ENCODE measurements at places on chromosomes 11 and 22.

GRCh38 chr11:134449713-134450112, 37.7 kb upstream of the B3GAT1 start:
- no peak for DNase-seq

DNA sequence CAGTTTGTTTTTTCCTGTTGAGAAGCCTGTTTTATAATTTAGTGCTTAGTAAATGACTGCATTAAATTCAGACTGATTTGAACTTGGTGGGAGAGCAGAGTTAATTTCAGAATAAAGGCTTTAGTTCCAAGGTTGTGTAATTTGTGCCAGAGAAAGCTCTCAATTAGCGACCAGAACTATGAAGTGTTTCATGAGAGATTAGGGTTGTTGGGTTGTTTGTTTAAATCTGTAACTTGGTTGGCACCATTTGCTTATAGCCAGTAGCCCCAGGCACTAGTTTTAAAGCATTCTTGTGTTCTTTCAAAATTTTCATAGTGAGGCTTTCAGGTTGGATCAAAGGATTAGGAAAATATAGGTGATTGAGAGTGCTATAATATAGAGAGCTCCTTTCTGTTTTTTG, 25.5 kb downstream of the UVRAG start:
- no peak for DNase-seq

DNA sequence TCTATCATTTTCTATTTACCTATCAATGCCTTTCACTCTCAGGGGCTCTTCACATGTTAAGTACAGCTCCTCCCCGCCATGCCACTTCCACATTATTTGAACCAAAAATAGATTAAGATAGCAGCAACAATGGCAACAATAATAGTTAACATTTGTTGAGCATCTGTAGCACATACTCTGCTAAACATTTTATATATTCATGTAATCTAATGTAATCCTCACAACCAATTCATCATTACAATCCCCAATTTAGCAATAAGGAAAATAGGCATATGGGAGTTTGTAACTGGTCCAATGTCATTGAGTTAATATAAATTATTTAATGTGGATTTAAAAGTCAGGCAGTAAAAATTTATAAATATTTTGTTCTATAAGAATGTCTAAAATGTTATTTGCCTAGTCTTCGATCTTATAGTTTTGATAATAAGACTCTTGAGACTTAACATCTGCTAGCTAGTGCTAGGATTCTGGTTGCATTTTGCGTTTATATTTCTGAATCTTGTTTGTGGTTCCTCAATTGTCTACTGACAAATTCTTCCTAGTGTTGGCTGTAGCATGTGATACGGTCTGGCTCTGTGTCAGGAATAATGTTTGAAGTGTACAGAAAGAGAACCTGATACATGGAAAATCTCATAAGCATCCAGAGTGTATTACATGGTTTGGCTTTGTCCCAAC, 621.5 kb upstream of the LUZP2 start:
- DNase-seq: no peak

- DNase-seq: no peak
Observed at GRCh38 chr11:12196308-12196707, 85.9 kb downstream of the MICAL2 start.

DNA sequence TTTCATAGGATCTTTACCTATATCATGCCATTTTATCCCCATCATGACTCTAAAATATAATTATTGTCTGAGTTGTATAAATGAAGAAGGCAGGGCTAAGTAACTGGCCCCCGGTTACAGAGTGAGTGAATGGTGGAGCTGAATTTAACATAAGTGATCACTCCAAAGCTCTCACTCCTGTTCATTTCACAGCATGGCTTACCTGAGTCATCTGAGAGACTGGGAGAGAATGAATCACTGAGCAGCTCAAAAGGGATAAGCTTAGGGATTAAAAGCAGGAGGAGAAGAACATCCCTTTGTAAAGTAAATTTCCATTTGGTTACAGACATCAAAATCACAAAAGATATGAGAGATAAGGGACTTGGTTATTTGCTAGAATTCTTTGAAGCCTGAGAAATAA, 294.0 kb upstream of the CTSC start:
- no peak for DNase-seq
